NCI-H774 (cell line): ENCODE measurements at places on chromosomes 4 and X.

DNA sequence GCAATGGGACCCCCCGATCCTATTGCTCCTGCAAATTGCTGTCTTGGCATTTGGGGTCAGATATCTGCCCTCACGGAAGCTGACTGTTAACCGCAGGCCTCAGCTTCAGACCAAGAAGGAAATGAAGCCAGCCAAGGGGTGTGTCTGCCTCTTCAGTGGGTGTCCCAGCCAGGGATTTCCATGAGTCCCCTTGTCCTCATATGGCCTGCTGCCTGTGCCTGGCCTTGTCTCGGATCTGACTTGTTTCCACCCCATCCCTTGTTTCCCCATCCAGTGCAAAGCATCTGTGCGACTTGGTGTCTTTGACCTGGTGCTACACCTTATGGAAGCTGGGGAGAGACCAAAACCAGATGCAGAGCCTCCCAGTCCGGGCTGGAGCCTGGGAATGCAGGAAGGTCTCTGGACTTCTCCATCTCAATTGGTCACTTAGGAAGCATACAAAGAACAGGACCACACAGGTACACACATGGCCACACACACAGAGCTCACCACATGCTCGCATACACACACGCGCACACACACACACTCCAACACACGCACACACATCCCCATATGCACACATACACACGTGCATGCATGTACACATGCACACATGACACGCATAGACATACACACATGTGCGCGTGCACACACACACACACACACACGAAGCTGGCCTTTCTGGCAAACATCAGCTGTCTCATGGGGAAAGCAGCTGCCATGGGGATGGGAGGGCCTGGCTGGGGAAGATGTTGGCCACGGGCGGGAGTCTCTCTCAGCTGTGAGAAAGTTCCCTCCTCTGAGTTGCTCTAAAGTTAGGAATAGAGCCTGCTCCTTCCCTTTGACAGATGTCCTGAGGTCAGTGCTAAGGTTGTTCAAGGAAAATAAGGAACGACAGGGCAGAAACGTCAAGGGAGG lies 65.5 kb downstream of the CRMP1 start:
- no peak for DNase-seq

GRCh38 chr4:158936238-158936637 lies 166.6 kb upstream of the RAPGEF2 start:
- DNase-seq: no peak

DNA sequence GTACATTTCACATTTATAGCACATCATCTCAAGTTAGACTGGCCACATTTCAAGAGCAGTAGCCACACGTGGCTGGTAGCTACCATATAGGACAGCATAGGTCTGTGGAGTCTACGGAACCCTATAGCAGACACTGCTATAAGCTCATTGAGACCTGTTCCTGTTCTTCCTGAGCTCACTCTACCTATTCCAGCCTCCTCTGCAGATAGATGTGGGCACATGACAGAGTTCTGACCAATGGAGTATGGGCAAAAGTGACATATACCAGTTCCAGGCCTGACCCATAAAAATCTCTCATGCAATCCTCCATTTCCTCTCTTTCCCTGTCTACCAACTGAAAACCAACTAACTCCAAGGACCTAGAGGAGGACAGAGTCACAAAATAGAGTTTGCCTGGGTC lies 3.5 kb upstream of the HDAC6 start:
- DNase-seq: no peak

GRCh38 chr4:152359208-152360044 lies 176.5 kb downstream of the FBXW7 start:
- no peak for DNase-seq

GRCh38 chrX:15853586-15854079 lies 980 bp downstream of the AP1S2 start:
- no peak for DNase-seq

DNA sequence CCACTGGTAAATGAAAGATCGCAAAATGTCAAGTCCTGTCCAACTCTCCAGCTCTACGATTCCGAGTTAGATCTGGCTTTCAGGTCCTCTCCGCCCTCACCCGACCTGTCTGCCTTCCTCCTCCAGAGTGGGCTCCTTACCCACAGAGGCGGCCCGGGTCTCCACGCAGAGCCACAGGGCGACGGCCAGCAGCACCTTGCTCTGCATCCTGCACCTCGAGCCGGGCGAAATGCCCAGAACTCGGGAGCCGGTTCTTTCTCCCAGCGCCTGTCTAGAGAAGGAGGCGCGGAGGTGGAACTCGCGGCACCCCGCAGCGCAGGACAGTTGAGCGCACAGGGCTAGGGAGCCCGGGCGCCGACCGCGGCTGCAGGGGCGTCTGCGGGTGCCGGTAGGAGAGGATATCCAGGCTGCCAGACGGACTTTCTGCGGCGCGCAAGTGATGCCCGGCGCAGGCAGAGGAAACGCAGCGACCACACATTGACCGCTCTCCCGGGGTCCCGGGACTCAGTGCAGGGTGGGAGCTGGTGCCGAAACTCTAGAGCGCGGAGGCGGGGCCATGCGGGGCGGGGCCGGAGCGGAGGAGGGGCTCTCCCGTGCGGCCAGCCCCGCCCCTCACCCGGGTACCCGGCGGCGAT lies at the start of gene KDR:
Gene KDR, minus strand, starts transcription at position 509 of the 635 bp plus-strand sequence. Its CDS starts 302 bp downstream, at position 207.
- no peak for DNase-seq

GRCh38 chr4:33296876-33297455 lies 2576.8 kb downstream of the PCDH7 start:
- no peak for DNase-seq

DNA sequence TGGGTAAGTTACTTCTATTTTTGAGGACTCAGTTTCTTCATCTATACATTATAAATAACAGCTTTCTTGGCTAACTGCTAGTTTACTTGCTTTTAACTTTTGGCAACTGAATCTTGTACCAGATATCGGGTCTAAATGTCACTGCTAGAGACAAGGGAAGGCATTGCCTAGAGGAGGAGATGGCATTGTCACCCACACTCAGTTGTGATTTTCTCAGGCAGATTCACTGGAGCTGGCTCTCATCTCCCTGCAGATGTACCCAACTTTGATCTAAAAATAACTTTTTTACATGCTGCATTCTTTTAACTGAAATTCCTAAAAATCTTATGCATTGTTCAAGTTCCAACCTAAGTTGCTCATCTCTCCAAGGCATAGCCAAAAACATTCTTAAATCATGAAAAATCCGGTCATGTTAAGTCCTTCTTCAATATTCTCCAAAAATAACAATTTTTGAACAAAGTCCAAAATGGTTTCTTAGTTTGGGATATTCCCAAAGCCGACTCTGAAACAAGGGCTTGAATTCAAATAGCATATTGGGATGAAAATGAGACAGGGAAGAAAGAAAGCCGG lies 469.0 kb upstream of the BOD1L1 start:
- DNase-seq: no peak

- no peak for DNase-seq
Observed at GRCh38 chr4:168139336-168139735, 47.0 kb downstream of the ANXA10 start.

DNA sequence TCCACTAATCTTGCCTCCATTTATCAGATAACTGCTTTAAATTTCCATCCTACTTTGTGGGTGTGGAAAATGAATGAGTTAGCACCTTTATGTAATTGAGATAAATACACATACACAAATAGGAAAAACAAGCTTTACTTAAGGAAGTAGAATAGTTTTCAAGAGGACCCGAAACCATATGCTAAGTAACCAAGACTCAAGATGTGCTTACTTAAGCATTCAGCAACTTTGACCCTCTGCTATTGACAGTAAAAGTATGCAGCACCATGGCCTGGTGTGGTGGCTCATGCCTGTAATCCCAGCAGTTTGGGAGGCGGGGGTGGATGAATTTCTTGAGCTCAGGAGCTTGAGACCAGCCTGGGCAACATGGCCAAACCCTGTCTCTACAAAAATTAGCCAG lies 29.9 kb downstream of the RNF175 start:
- no peak for DNase-seq

- DNase-seq: no peak
Observed at GRCh38 chr4:169848018-169848417, 90.3 kb upstream of the HPF1 start.

DNA sequence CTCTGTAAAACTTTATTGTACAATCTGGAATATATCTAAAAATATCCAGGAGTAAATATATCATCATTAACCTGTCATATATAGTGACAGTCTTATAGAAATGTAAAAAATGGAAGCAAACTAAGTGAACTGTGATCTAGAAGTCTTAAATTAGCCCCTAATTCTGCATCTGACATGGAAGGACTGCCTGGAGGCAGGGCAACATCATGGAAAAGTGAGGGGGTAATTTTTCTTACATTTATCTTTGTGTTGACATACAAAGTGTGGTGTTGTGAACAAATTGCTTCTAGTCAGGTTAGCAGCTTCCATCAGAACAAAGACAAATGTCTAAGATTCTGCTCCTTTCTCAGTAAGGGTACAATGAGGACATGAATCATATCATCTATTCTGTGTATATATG lies 186.3 kb downstream of the C4orf33 start:
- DNase-seq: no peak

GRCh38 chr4:100208964-100209363 lies 18.7 kb upstream of the DDIT4L start:
- DNase-seq: no peak

DNA sequence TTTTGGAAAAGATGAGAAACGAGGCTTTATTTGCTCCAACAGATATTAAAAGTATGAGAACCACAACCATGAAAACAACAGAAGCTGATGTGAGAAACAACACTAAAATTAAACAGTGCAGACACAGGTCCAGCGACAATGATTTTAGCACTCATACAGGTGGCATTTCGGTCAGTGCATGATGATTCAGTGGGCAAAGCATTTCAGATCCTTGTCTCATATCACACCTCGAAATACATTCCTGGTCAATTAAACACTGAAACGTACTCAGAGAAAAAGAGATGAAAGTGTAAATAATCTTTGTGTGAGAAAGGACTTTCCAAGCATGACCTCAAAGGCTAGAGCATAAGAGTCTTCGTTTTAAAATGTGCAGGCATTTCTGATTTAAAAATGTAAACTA lies 85.2 kb downstream of the ACOX3 start:
- DNase-seq: no peak

DNA sequence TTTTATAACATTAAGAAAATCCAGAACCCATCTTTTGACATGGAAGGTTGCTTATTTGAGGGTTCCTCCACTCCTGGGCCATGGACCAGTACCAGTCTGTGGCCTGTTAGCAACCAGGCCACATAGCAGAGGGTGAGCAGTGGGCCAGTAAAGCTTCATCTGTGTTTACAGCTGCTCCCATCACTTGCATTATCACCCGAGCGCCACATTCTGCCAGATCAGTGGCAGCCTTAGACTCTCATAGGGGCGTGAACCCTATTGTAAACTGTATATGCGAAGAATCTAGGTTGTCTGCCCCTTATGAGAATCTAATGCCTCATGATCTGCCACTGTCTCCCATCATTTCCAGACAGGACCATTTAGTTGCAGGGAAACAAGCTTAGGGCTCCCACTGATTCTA lies 58.6 kb downstream of the NDST4 start:
- DNase-seq: no peak

DNA sequence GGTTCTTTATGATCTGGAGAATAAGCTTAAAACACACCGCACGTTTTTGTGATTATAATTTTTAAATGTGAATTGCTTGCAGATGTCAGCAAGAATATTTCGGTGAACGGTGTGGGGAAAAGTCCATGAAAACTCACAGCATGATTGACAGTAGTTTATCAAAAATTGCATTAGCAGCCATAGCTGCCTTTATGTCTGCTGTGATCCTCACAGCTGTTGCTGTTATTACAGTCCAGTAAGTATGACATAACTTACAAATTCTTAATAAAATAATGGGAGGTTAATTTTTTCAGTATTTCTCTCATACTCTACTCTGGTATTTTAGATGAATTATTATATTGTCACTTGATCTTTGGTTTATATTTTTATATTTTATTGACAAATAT lies 5.4 kb downstream of the AREG start:
- no peak for DNase-seq

DNA sequence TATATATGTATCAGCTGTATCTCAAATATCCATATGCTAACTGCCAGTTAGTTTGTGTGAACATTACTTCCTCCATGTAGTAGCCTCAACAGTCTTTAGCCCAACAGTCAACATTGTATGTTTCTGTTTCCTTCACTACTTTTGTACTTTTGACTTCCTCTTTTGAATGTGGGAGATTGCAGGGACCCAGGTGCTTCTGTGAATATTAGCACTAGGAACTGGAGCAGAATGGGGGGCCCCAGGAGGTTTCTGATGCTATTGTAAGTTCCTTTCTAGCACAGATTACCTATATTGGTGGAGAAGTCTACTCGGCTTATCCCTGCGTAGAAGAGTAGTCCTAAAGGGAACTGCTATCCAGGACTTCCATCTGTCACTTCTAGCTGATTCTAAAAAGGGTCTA lies 2.3 kb downstream of the PLAC8 start:
- no peak for DNase-seq

GRCh38 chr4:5125321-5125720 lies 74.0 kb downstream of the STK32B start:
- DNase-seq: peak; percentile 14

DNA sequence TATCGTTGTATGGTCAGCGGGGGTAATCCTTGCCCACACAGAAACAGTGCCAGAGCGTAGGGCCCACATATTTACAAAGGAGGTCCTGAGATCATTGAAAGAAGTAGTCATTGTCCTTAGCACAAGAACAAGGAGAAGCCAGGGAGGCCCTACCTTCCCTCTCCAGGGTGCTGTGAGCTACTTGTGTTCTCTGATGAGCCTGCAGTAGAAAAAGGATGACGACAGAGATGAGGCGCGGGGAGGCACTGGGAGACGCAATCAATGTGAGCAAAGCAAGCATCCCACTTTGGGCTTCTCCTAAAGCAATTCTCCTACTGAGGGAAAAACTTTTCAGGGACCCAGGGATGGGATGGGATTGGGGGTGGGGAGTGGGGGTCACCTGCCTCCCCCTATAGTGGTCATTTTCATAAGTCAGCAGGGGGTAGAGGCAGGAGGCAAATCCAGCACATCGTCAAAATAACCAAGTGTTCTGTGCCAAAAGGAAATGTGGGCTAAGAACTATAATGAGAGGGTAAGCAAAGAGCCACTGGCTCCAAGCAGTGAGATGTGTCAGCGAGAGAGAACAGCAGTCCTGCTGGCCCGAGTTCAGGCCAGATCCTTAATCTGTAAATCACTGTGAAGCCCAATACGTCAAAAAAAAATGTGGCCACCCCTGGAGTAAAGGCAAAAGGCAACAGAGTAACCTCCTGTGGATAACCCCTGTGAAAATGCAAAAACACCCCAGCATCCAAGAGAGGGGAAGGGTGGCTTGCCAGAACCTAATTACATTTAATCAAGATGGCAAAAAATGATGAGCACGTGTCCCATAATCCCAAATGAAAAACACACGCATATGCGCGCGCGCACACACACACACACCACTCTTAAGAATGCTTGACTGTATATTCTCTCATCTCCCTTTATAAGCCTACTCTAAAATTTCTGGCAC lies 136.6 kb upstream of the HHIP start:
- DNase-seq: no peak

DNA sequence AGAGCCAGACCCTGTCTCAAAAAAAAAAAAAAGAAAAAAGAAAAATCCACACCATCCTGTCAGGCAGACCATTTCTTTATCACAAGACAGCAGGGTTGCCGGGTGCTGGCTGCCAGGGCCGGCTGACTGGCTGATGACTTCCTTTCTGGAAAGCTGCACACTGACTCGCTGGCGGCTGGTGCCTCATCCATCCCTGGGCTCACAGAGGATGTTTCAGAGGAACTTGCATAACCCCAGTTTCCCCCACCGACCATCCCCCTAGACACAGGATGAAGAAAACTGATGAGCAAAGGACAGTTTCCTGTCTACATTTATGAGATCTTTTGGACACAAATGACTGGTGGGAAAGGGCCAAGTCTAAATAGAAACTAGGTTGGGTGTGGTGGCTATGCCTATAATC lies 14.1 kb downstream of the HPSE start:
- no peak for DNase-seq
